ENCODE measurements at places on chromosomes 12 and 14. TPM values are rescaled to one million over a fixed set of nuclear protein-coding genes. Genes with fewer than 3 reads are reported as not detected.

The GPR137C gene
- not detected for total RNA-seq

The TRIM9 gene
- total RNA-seq: 4.2 TPM

The TAS2R46 gene
- total RNA-seq: 23.2 TPM

The STAC3 gene
- total RNA-seq: not detected

The GYS2 gene
- total RNA-seq: not detected

- DNase-seq: no peak
Measured at GRCh38 chr14:80538633-80539375, 327.5 kb upstream of the DIO2 start.

GRCh38 chr12:114681116-114681871 is 2.7 kb downstream of the TBX3 start:
- DNase-seq: no peak

- no peak for DNase-seq
Measured at GRCh38 chr14:68315081-68315480, 477.8 kb downstream of the ZFP36L1 start.

- DNase-seq: no peak
Measured at GRCh38 chr14:95024380-95024779, 132.9 kb downstream of the DICER1 start.

DNA sequence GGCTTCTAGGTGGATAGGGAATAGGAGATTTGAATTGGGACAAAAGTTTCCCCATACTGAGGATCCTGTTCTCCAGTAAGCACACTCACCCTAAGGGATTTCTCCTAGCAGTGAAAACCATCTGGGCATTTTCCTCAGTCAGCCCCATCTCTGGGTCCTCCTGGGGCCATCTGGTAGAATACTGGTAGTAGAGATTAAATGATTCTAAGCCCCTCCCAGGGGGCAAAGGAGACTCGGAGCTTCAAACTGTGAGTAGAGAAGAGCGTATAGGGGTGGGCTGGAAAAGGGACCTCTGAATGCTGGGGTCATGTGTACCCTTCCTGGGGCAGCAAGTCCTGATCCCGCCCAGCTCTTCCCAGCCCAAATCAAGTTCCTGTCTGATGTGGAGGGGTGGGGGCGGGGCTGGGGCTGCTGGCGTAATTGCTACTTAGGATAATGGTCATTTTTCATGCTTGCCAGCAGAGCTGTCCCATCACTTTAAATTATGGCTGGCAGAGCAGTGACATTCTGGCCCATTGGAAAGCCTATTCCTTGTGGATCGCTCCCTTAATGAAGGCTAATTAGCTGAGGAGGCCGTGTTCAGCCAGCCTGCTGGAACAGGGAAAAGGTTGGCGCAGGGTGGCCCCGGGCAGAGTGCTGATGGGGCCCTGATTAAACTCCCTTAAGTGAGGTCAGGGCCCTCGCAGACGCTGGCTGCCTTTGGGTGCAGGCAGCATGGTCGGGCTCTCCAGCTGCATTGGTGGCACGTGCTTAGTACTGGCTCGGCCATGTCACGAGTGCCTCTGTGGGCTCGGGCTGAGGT is 127.8 kb downstream of the TSPAN9 start:
- no peak for DNase-seq

DNA sequence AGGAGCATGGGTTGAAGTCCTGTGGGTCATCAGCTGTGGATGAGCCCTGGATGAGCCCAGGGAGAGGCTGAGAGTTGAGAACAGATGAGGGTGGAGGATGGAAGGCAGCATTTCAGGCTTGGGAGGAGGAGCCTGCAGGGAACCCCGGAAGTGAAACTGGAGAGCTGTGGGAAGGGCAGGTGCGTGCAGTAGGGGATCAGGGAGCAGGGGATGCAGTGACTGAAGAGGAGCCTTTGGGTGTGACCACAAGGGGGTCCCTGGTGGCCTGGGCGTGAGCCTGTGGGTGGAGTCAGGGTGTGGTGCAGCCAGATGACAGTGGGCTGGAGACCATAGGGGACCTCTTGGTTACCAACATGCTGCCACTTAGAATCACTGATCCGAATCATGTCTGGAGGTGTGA is 115.5 kb downstream of the PAPOLA start:
- no peak for DNase-seq

- DNase-seq: no peak
Measured at GRCh38 chr12:17680220-17680619, 409.8 kb downstream of the RERGL start.

GRCh38 chr12:112188130-112188830 is 62.9 kb downstream of the TRAFD1 start:
- DNase-seq: no peak

DNA sequence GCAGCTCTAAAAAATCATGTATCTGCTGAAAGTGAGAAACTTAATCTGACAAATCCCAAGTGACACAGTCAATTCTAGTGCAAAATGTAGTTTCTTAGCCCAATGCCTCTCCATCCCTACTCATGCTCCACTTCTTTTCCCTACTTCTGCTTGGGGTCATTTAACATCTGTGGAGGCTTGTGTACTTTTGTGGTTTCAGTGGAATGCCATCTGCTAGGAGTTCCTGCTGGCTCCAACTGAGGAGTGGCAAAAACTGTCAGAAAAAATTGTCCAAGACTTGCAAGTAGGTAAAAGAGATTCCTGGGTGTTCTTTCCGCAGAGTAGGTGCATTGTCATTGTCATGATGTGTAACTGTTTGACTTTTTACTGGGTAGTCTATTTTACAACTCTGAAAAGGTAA is 12.5 kb upstream of the AVPR1A start:
- no peak for DNase-seq

GRCh38 chr14:37791384-37792036 is 196.1 kb downstream of the TTC6 start:
- no peak for DNase-seq

- DNase-seq: no peak
Measured at GRCh38 chr12:66692170-66692569, 13.3 kb upstream of the GRIP1 start.

- no peak for DNase-seq
Measured at GRCh38 chr12:43937947-43938346, 102.1 kb downstream of the TMEM117 start.

GRCh38 chr14:99537399-99537798 is 56.2 kb downstream of the CCNK start:
- DNase-seq: no peak

DNA sequence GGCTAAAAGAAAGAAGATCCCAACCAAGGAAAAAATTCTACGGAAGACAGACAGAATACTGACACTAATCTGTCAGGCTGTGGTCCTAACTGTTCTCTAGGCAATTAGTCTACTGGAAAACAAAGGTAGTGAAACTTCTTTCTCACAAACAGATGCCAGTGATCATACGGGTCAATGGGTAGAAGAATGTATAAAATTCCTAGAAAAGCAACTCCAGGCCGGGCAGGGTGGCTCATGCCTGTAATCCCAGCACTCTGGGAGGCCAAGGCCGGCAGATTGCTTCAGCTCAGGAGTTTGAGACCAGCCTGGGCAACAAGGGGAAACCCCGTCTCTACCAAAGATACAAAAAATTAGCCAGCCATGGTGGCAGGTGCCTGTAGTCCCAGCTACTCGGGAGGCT is 64.8 kb downstream of the HECTD4 start:
- no peak for DNase-seq

- no peak for DNase-seq
Measured at GRCh38 chr14:77458249-77458950, 507 bp downstream of the AHSA1 start.

- DNase-seq: no peak
Measured at GRCh38 chr14:102315121-102315520, 4.4 kb upstream of the ZNF839 start.

DNA sequence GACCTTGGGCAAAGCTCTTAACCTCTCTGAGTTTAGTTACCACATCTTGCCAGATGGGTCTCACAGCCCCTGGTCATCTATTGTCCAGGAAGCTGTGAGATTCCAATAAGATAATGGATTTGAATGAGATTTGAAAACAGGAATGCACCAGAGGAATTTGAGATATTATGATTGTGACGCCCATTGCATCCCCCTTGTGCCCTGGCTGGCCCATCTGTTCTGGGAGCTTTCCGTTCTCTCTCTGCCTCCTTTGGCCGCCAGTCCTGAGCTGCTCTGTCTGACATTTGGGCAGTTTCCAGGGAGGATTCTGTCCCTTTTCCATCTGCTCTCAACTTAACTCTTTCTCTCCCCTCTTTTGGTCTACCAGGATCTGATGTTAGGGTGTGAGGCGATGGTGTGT is 24.6 kb downstream of the SRRM4 start:
- no peak for DNase-seq

Measured in ascending aorta (tissue), 2 donors.